RWPE1 (cell line): ENCODE measurements at places on chromosomes 5 and 9.

- DNase-seq = no peak
Observed at GRCh38 chr5:112106878-112107277, 312.2 kb downstream of the EPB41L4A start.

GRCh38 chr9:21392270-21392669 lies 7.1 kb upstream of the IFNA2 start:
- DNase-seq = no peak

- no peak for DNase-seq
Observed at GRCh38 chr5:149802809-149803552, 72.9 kb downstream of the PPARGC1B start.

GRCh38 chr9:25542319-25542718 lies 135.9 kb downstream of the TUSC1 start:
- no peak for DNase-seq

DNA sequence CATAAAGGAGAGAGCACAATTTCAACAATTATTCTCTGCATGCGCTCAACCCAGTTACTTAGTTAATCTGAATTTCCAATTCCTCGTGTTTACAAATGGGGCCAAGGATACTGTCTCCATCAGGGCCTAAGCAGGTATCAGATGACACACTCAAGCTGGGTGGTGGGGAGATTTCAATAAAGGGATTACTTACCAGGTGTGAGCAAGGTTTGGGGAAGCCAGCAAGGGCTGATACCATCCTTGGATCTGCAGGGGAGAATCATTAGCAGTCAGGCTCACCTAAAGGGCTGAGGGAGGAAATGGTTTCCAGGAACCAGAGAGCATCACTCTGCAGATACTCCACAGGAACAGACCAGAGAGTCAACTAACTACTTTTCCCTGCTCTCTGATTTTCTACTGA lies 487.1 kb downstream of the NTRK2 start:
- no peak for DNase-seq

GRCh38 chr5:26942481-26942880 lies 95.9 kb downstream of the CDH9 start:
- DNase-seq = peak; percentile 80

GRCh38 chr5:68093455-68094159 lies 121.9 kb upstream of the PIK3R1 start:
- no peak for DNase-seq

DNA sequence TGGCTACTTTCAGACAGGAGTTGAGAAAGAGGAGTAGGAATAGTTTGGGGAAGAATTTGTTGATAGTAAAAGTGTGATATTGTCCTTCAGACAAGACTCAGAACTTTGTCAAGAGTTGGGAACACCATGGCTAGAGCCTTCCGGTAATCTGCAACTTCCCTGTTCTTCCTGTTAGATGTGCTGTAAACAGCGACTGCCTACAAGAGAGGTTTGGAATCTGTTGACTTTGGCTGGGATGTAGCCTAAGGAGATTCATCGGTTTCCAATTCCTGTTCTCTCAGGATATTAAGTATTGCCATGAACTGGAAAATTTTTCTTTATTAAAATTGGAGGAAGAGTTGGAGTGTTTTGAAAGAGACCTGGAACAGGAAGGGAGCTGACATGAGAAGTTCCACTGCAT lies 43.9 kb downstream of the ARHGAP26 start:
- DNase-seq = no peak

DNA sequence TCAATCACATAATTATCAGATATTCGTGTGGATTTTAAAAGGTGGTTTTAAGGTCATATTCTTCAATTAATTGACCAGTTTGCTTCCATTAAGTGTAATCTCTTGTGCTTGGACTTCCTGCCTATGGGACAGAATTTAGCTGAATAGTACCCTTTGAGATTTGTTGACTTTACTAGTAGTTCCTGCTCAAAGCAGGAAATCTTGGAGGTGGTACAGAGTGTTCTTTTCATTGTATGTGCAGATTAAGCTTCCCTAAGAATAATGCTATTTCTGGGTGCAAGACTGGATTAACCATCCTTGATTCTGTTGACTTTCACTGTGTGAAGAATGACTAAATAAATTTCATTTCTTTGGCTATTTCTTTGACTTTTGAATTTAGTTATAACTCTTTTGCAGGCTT lies 45.4 kb upstream of the ELL2 start:
- no peak for DNase-seq

- DNase-seq = no peak
Observed at GRCh38 chr5:149807176-149807575, 77.1 kb downstream of the PPARGC1B start.

- DNase-seq = no peak
Observed at GRCh38 chr9:108163321-108164005, 673.9 kb upstream of the KLF4 start.

DNA sequence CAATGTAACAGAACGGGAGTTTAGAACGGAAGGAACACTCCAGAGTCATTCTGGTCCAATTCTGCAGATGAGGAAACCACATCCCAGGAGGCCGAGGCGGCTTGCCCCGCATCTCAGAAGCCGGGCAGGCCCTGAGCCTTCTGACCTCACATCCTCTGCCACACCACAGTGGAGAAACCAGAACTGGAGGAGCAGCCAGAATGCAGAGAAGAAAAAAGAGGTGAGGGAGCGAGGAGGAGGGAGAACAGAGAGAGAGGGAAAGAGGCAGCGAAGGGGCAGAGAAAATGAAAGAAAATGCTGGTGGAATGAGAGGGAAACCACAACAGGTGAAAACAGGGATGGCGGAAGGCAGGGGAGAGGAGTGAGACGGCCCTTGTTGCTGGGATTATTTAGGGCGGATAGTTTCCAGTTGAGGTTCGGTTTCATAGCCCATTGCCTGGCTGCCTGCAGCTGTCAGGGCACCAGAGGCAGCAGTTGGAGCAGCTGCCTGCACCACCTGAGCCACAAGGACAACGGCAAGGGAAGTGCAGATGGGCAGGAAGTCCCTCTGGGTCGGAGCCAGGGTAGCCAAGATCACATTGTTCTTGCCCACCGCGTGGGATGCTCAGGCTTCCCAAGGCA lies at the start of gene HMHB1:
Gene HMHB1 (plus strand): TSS at position 77 of the 621 bp plus-strand sequence.
- no peak for DNase-seq

DNA sequence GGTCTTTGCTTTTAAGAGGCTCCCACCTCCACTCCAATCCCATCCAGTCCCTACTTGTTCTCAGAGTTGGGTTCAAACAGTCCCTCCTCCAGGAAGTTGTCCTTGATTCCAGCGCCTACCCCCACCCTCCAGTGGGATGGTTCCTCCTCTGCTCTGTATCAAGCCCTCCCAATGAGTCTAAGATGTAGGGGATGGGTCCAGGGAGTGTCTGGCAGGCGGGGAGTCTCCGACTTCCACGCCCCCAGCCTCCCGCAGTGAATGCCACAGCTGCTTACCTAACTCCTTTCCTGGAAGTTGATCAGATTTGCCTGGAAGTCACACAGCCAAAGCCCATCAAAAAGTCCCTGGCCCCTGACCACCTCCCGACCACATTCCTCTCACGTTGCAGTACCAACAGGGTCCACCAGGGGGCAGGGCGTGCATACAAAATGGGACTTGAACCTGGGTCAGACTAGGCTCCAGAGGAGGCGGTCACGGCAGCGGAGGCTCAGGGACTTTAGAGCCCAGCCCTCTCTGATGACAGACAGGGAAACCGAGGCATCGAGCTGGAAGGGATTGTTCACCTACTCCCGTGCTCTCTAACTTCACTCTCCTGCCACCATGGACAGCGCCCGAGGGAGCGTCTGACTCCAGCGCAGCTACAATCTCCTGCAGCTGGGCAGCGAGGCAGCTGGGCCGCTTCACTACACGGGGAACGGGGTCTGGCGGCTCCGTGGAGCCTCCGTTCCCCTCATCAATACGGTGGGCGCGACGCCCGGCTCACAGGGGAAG lies 25.0 kb upstream of the TDRD7 start:
- peak; percentile 85 for DNase-seq

DNA sequence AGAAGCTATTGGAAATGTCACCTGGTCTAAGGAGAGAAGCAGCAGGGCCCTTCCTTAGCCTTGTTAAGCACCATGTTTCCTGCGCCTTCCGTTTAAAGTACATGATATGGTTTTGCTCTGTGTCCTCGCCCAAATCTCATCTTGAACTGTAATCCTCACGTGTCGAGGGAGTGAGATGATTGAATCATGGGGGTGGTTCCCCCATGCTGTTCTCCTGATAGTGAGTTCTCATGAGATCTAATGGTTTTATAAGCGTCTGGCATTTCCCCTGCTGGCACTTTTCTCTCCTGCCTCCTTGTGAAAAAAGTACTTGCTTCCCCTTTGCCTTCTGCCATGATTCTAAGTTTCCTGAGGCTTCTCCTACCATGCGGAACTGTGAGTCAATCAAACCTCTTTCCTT lies 49.7 kb downstream of the PRDM6 start:
- no peak for DNase-seq

GRCh38 chr9:131875828-131876485 lies 136.1 kb upstream of the RAPGEF1 start:
- DNase-seq = peak; percentile 28

DNA sequence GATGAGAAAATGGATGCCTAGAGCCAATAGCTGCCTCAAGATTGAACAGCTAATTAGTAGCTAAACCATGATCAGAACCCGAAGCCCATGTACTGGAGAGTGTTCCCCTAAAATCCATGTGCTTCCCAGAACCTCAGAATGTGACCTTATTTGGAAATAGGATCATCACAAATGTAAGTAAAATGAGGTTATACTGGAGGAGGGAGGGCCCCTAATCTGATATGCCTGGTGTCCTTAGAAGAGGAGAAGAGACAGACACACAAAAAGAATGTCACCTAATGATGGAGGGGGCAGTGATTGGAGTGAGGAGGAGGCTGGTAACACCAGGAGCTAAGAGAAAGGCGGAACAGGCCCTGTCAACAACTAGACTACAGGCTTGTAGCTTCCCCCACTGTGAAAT lies 41.3 kb upstream of the FBP1 start:
- no peak for DNase-seq

DNA sequence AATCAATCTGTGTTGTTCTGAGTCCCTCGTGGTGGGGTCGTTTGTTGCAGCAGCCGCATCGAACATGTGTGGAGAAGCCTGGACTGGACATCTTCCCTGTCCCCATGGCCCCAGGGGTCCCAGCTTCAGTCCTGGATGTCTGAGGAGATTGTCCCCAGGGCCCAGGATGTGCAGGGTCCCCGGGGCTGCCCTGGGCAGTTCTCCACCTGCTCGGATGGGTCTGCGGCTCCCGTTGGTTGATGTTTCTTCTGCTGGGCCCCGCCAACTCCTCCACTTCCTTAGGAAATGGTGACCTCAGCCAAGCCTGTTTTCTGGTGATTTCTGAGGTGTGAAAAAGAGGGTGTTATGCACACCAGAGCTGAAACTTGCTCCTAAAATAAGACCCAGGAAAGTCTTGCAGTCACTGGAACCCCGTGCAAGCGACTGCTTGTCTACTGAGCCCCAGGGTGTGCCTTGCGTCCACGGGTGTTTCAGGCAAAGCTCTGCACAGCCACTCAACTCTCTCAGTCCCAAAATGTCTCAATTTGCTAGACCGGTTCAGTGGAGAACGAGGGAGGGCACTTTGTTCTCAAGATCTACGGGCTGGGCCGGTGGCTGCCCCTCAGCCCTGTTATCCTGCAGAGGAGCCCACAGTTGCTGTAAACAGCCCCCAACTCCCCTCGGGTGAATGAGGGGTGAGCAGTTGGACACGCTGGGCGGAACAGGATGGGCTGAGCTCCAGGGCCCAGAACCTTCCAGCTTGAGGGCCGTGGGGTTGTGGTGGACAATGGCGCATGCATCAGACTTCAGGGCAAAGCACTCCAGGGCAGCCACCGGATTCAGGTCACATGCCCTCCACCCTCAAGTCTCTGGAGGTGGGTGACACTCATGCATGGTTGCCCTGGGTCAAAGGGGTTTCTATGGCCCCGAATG lies 66.7 kb upstream of the OLFM1 start:
- no peak for DNase-seq

DNA sequence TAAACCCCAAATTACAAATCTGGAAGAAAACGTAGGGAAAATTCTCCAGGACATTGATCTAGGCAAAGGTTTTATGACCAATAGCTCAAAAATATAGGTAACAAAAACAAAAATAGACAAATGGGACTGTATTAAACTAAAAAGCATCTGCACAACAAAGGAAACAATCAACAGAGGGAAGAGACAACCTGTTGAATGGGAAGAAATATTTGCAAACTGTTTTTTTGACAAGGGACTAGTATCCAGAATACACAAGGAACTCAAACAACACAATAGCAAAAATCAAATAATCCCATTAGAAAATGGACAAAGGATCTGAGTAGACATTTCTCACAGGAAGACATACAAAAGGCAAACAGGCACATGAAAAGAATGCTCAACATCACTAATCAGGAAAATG lies 386.3 kb downstream of the ENC1 start:
- DNase-seq = no peak

DNA sequence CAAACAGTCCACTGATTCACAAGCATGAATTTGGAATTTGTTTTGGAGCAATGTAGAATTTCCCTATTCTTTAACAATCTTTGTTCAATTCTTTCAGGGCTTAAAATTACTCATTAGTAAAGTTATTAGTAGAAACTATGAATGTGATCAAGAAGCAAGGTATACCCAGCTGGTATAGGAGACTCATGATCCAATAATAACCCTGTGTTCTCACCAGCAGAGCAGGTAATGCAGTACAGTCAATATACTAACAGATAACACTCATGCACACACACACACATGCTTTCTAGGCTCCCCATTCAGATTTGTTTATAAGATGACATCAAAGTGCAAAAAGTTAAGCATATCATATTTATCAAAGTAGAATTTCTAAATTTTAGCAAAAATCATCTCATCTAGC lies 445.2 kb downstream of the ELAVL2 start:
- DNase-seq = no peak

DNA sequence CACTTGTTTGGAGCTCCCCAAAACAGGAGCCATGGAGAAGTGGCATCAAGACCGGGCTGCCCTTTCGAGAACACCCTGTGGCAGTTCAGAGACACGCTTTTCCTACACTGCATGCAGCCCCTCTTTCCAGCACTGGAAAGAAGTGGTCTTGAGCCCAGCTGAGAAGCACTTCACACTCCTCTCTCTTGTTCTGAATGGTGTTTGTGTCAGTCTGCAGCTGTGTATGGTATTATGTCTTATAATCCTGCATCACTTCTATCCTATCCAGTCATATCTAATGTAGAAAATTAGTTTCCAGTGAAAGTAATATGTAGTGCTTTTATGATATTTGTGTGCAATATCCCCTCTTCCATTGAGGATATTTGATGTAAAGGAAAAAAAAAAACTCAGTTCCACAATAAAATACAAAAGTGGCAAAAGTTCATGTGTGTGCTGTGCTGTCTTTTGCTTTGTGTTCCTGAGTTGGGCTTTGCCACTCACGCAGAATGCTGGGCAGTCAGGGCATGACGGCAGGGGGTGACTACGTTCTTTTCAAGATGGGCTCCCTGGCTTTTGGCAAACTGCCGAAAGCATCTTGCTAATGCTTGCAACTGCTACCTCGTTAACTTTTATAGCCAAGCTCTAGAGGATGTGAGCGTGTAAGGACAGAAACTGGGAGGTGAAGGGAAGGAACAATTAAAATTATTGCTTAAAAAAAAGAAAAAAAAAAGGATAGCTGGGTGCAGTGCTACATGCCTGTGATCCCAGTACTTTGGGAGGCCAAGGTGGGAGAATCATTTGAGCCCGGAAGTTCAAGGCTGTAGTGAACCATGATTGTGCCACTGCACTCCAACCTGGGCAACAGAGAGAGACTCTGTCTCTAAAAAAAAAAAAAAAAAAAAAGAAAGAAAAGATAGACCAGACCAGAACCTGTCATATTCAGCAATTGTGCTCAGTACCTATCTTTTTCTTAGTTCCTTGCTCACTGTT lies 102.2 kb downstream of the MAP1B start:
- peak; percentile 63 for DNase-seq

GRCh38 chr9:99305820-99306811 lies 84.0 kb downstream of the SEC61B start:
- no peak for DNase-seq
